ENCODE measurements at places on chromosomes 4 and X. TPM values are rescaled to one million over a fixed set of nuclear protein-coding genes. Genes with fewer than 3 reads are reported as not detected.
A peak's percentile ranks its signal among the peaks of the same experiment; 100 is the strongest.

Gene GPR50
- not detected for total RNA-seq

Gene TAF7L
- 0.08 TPM for total RNA-seq

Gene LRP2BP
- total RNA-seq = 0.29 TPM

Gene LINC00632
- not detected for total RNA-seq

Gene SLC10A4
- not detected for total RNA-seq

Gene RBM3
- 228 TPM for total RNA-seq

Gene BMP15
- total RNA-seq = not detected

Gene ZCCHC18
- total RNA-seq = 1.2 TPM

Gene AFF2
- 0.13 TPM for total RNA-seq

Gene CSAG3
- not detected for total RNA-seq

GRCh38 chrX:101484135-101484534 is 1.1 kb upstream of the ARMCX4 start:
- H3K36me3 ChIP-seq = peaks cover 24% of the 10 kb centered on the region

- H3K4me3 ChIP-seq = no peak overlapping the region
- DNase-seq = no peak
- no peak overlapping the region for H3K27ac ChIP-seq
- H3K4me1 ChIP-seq = peaks cover 9% of the 10 kb centered on the region
These were observed 80.7 kb upstream of the PLAC8 start for GRCh38 chr4:83195269-83195668.

GRCh38 chrX:12975991-12976558 is 1.2 kb downstream of the TMSB4X start:
- no peaks in the 10 kb centered on the region for H3K27me3 ChIP-seq
- H3K27ac ChIP-seq = peak overlapping the region; percentile 87
- DNase-seq = peak; percentile 52
- peaks cover 33% of the 10 kb centered on the region for H3K36me3 ChIP-seq
- H3K4me3 ChIP-seq = peak overlapping the region; percentile 63

DNA sequence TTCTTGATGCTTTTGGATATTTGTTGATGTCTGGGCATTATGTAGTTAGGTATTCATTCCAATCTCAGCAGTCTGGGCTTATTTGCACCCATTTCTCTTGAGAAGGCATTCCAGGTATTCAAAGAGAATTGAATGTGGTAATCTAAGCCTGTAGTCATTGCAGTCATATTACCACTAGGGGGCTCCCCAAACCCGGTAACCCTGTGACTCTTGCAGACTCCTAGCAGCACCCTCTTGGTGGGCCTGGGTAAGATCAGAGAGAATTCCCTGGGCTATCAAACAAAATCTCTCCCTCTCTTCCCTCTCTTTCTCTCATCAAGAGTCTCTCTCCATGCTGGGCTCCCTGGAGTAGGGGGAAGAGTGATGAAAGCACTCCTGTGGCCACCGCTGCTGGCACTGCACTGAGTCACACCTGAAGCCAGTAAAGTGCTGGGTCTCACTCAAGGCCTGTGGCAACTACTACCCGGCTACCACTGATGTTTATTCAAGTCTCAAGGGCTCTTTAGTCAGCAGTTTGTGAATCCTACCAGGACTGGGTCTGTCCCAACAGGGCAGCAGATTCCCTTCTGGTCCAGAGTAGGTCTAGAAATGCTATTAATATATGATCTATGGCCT is 187.7 kb upstream of the NUDT10 start:
- no peaks in the 10 kb centered on the region for H3K4me1 ChIP-seq
- peak; percentile 6 for DNase-seq
- no peaks in the 10 kb centered on the region for H3K36me3 ChIP-seq
- no peaks in the 10 kb centered on the region for H3K27me3 ChIP-seq

DNA sequence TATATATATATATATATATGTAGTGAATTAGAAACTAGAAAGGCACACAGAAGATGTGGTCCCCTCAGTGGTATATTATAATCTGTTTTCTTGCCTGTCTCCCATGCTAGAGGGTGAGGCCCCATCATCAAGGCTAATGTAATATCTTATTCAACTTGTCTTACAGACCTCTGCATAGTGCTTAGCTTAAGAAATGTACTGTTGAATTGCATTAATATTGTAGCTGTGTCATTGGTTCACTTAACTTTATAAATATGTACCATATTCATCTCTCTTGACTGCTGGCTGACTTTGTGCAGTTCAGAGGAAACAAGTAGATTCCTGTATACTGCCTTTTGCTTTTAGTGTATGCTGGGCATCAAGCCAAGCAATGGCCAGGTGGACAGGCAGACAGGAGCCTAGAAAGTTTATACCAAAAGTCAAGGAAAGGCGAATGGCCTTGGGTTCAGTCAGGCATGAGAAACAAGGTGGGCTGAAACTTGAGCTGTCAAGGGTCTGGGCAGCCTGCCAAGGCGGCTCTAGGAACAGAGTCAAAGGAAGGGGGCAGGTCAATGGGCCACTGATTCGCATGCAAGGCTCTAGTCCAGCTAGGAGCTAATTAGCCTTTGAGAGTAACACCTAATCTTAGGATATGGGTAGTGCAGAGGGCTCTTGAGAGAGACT is 78.8 kb upstream of the LEF1 start:
- no peak overlapping the region for H3K27ac ChIP-seq
- no peaks in the 10 kb centered on the region for H3K27me3 ChIP-seq
- no peak overlapping the region for H3K4me3 ChIP-seq
- peaks cover 4% of the 10 kb centered on the region for H3K4me1 ChIP-seq
- DNase-seq = no peak

DNA sequence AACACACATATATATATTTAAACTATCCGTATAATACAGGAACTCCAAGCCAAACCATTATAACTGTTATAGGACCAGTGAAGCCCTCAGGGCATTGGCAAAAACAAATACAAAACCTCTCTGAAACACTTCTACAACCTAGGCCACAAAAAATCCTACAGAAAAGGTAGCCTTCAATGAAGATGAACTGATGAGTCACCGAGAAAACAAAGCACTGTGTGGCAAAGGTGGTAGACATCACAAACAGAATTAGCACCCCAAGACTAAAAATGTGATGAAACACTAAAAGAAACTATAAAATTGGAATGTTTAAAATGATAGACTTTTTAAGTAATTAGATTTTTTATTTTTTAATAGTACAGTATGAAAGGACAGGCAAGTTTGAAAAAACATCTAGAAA is 5.5 kb upstream of the HSPA4L start:
- H3K36me3 ChIP-seq = no peaks in the 10 kb centered on the region
- H3K27me3 ChIP-seq = no peaks in the 10 kb centered on the region
- no peak overlapping the region for H3K27ac ChIP-seq
- peaks cover 5% of the 10 kb centered on the region for H3K4me1 ChIP-seq

- peaks cover 59% of the 10 kb centered on the region for H3K4me1 ChIP-seq
- no peaks in the 10 kb centered on the region for H3K36me3 ChIP-seq
- no peak overlapping the region for H3K4me3 ChIP-seq
- peak overlapping the region; percentile 35 for H3K27ac ChIP-seq
These were observed 19.7 kb downstream of the TMEM131L start for GRCh38 chr4:153485860-153486259.

DNA sequence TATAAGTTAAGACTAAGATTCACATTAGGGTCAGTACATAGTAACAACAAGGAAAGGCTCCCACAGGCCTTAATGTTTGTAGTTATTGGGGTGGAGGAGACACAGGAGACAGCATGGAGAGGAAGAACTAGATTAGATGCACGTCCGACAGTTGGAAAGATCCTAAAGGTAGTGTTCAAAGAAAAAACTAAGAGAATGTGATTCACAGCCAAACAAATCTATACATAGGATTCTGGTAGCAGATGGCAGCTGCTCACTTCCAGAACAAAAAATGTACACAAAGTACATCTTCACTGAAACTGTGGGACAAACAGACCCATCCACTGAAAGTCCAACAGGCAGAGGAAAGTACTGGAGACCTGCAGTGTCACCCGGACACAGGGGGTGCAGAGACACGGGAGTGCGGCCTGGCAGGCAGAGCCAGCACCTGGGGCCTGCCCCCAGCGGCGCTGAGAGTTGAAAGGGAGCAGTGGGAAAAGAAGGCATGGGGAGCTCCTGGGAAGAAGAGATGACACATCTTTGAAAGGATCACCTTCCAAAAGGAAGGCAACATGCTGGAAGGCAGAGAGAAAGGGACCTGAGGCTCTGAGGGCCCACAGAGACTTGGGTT is 40.0 kb downstream of the NELFA start:
- DNase-seq = no peak
- no peaks in the 10 kb centered on the region for H3K4me1 ChIP-seq
- no peak overlapping the region for H3K4me3 ChIP-seq
- H3K36me3 ChIP-seq = peaks cover 28% of the 10 kb centered on the region
- H3K27ac ChIP-seq = no peak overlapping the region

DNA sequence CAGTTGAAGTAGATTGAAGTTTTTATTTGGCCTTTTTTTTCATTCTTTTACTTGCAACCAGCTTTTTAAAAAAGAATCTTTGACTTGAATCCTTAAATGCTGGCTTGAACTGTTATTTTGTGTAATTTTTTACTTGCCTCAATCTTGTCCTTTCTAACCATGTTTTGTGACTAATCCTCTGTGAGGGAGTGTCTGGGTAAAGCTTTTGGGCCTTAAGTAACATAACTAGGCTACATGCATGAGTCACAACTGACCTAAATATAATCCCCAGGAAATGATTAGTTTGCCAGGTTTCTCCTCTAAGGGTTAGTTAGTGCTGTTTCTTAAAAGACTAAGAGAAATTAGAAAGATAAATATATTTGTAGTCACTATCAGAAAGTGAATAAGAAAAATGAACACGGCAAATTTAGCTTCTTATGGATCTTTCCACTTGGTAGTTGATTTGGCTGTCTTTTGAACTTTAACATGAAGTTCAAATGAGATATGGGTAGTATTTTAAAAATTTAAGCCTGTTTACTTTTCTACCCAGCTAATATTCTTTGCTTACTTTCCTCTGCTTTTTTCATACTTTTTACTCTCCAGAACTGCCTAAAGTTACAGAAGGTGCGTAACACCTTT is 13.0 kb downstream of the EXOC1 start:
- DNase-seq = no peak
- H3K27me3 ChIP-seq = no peaks in the 10 kb centered on the region
- peaks cover 21% of the 10 kb centered on the region for H3K4me1 ChIP-seq
- H3K36me3 ChIP-seq = peaks cover 22% of the 10 kb centered on the region
- no peak overlapping the region for H3K4me3 ChIP-seq

GRCh38 chrX:31223817-31224216 is 152.0 kb upstream of the FTHL17 start:
- no peak for DNase-seq
- H3K27ac ChIP-seq = peak overlapping the region; percentile 34
- H3K27me3 ChIP-seq = no peaks in the 10 kb centered on the region
- H3K4me3 ChIP-seq = no peak overlapping the region
- H3K36me3 ChIP-seq = no peaks in the 10 kb centered on the region

GRCh38 chr4:17515445-17516407 is 761 bp downstream of the CLRN2 start:
- no peak overlapping the region for H3K4me3 ChIP-seq
- no peaks in the 10 kb centered on the region for H3K36me3 ChIP-seq
- no peaks in the 10 kb centered on the region for H3K27me3 ChIP-seq

GRCh38 chr4:112511803-112512118 is 4.2 kb downstream of the NEUROG2 start:
- H3K4me1 ChIP-seq = peaks cover 21% of the 10 kb centered on the region
- no peak overlapping the region for H3K4me3 ChIP-seq
- H3K36me3 ChIP-seq = no peaks in the 10 kb centered on the region
- DNase-seq = no peak
- H3K27ac ChIP-seq = no peak overlapping the region
- H3K27me3 ChIP-seq = peaks cover 61% of the 10 kb centered on the region

DNA sequence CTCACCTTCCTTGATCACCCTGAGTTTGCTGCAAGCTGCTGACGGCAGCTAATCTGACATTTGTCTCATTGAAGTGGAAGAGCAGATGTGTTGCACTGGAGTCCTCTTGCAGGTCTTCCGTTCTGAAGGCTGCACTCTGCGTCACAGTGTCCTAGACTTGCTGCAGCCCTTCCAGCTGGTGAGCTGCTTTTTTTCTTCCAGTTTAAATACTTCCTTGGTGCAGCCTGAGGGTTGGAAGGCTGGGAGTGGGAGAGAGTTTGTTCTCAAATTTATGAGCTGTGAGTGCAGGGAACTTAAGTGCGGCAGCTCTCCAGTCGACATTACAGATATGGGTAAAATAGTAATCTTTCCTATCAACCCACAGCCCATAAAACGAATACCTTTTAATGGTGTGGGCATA is 303.6 kb upstream of the FAT1 start:
- H3K27ac ChIP-seq = no peak overlapping the region
- no peaks in the 10 kb centered on the region for H3K4me1 ChIP-seq
- H3K36me3 ChIP-seq = no peaks in the 10 kb centered on the region
